ENCODE measurements at places on chromosomes 3 and 15.

DNA sequence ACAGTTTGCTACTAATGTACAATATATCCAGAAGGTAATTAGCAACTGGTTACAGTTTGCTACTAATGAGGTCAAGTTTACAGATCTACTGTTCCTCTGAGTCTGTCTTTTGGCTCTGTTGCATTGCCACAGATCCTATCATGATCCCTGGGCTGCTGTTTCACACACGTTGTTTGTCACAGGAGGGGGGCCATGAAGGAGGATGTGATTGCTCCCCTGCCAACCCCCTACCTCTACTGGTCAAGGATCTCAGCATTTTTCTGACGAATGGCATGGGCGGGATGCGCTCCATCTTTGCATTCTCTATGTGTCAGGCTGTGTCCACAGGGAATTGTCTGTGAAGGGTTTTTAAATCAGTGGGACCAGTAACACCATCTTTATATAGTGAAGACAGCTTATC is 91.9 kb downstream of the CHL1 start:
- H3K36me3 ChIP-seq, result no peaks in the 10 kb centered on the region
- no peak overlapping the region for H3K4me3 ChIP-seq
- no peak for DNase-seq
- H3K27me3 ChIP-seq, result no peaks in the 10 kb centered on the region
- no peak overlapping the region for H3K27ac ChIP-seq

DNA sequence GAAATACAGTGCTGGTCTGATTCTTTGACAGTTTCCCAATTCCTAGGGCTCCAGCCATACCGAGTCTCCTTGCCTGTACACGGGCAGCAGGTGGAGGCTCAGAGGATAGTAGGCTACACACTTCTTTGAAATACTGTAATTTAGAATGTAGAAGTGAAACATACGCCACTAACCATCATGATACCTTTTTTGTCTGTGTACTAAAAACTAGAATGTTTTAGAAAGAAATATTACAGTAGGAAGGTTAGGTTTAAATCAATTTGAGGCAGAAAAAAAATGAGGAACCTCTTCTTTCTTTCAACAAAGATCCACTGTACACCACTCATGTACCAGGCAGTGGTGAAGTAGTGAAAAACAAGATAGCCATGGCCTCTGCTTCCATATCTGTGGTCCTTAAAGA is 354.7 kb downstream of the MCTP2 start:
- H3K4me3 ChIP-seq, result no peak overlapping the region
- H3K4me1 ChIP-seq, result no peaks in the 10 kb centered on the region
- no peak overlapping the region for H3K27ac ChIP-seq
- no peaks in the 10 kb centered on the region for H3K36me3 ChIP-seq

GRCh38 chr3:134004841-134005240 is 24.9 kb downstream of the SLCO2A1 start:
- H3K4me1 ChIP-seq, result peaks cover 10% of the 10 kb centered on the region
- H3K27me3 ChIP-seq, result no peaks in the 10 kb centered on the region
- DNase-seq, result no peak

- no peak overlapping the region for H3K4me3 ChIP-seq
- peaks cover 20% of the 10 kb centered on the region for H3K4me1 ChIP-seq
- no peaks in the 10 kb centered on the region for H3K36me3 ChIP-seq
Observed at GRCh38 chr15:51100785-51101489, 6.2 kb upstream of the TNFAIP8L3 start.

- H3K4me1 ChIP-seq, result no peaks in the 10 kb centered on the region
- H3K27me3 ChIP-seq, result no peaks in the 10 kb centered on the region
- peaks cover 20% of the 10 kb centered on the region for H3K36me3 ChIP-seq
- H3K27ac ChIP-seq, result no peak overlapping the region
- no peak for DNase-seq
Observed at GRCh38 chr3:45460361-45460760, 72.0 kb downstream of the LARS2 start.

- peaks cover 80% of the 10 kb centered on the region for H3K27me3 ChIP-seq
- no peak for DNase-seq
- peaks cover 8% of the 10 kb centered on the region for H3K36me3 ChIP-seq
Observed at GRCh38 chr15:45114751-45115085, 592 bp downstream of the DUOXA2 start.

GRCh38 chr15:40137303-40138200 is 23.3 kb upstream of the BUB1B start:
- H3K27ac ChIP-seq, result no peak overlapping the region
- no peaks in the 10 kb centered on the region for H3K27me3 ChIP-seq
- no peaks in the 10 kb centered on the region for H3K36me3 ChIP-seq
- no peaks in the 10 kb centered on the region for H3K4me1 ChIP-seq

DNA sequence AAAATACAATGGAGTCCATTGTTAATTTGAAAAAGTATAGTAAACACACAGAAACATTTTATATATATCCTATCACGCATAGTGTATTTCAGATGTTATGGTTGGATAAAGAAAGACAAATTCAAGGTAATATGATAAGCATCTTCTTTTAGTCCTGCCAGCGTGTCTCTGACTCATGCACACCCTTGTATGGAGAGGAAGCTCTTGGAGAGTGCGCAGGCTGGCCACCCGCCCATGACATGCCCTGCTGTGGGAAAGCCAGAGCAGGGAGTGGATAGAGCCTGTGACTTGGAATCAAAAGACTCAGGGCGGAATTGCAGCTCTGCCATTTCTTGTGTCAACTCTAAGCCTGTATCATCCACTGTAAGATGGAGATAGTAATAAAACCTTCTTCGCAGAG is 23.0 kb upstream of the COPG1 start:
- peak; percentile 79 for DNase-seq
- H3K36me3 ChIP-seq, result no peaks in the 10 kb centered on the region
- H3K27me3 ChIP-seq, result no peaks in the 10 kb centered on the region
- peak overlapping the region; percentile 82 for H3K27ac ChIP-seq

- no peak for DNase-seq
- H3K36me3 ChIP-seq, result no peaks in the 10 kb centered on the region
- no peak overlapping the region for H3K4me3 ChIP-seq
- H3K27ac ChIP-seq, result no peak overlapping the region
- no peaks in the 10 kb centered on the region for H3K4me1 ChIP-seq
Observed at GRCh38 chr3:3448468-3448867, 269.0 kb upstream of the CRBN start.

DNA sequence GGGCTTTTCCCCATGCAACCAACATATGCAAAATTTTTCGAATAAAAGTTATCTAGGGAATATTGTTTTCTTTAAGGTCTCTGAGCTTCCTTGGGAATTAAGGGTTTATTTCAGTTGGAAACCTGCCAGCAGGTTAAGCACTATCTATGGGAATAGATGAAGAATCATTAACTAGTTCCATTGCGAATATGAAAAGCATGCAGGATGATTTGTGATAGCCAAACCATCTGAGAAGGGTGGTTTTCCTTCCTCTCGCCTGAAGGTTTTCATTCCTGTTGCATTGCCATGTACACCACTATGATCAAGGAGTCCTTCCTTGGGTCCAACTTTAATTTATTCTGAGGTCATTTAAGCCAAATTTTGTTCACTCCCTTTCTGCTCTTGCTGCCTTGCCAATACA is 184.9 kb downstream of the NR2F2 start:
- no peaks in the 10 kb centered on the region for H3K4me1 ChIP-seq
- no peak overlapping the region for H3K27ac ChIP-seq
- no peaks in the 10 kb centered on the region for H3K27me3 ChIP-seq
- H3K36me3 ChIP-seq, result no peaks in the 10 kb centered on the region
- no peak overlapping the region for H3K4me3 ChIP-seq

DNA sequence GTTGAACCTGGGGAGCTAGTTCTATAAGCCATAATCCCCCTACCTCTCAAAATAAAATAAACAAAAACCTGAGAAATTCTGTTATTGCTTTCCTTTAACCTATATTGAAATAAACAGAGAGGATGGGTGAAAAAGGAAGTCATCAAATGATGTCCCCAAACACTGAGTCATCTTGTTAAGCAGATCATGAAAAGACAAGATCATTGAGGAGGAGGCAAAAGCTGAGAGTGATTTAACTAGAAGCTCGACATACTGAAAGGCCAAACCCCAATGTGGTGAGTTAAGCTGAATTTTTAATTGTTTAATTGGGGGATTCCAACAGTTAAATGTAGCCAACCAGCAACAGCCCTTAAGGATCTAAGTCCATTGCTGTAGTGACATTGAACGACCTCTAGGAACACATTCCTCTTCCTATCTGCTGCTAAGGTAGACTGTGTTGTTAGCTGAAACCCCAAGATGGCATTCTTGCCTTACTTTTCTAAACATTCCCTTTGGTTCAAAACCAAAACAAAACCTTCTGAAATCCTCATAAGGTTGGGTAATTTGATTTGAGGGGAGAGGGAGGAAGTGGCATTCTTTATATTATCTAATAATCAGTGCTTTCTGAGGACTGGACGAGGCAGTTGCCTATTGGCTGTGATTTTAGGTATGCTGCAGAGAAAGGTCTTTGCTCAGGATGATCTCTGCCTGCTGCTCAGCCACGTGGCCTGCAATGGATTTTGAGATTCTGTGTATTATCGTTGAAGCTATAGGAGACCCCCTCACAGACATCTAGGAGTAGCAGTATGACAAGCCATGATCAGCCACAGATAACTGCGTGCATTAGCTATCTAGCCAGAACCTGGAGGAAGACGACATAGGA is 62.7 kb upstream of the BNIP2 start:
- no peak overlapping the region for H3K4me3 ChIP-seq
- peaks cover 3% of the 10 kb centered on the region for H3K27me3 ChIP-seq
- no peak overlapping the region for H3K27ac ChIP-seq
- no peaks in the 10 kb centered on the region for H3K36me3 ChIP-seq

GRCh38 chr3:182618981-182619591 is 174.2 kb upstream of the ATP11B start:
- DNase-seq, result no peak
- no peak overlapping the region for H3K27ac ChIP-seq
- H3K4me1 ChIP-seq, result no peaks in the 10 kb centered on the region
- H3K4me3 ChIP-seq, result no peak overlapping the region
- no peaks in the 10 kb centered on the region for H3K36me3 ChIP-seq
- no peaks in the 10 kb centered on the region for H3K27me3 ChIP-seq

GRCh38 chr3:94616833-94617232 is 554.0 kb downstream of the NSUN3 start:
- H3K4me1 ChIP-seq, result no peaks in the 10 kb centered on the region
- H3K36me3 ChIP-seq, result no peaks in the 10 kb centered on the region
- H3K27ac ChIP-seq, result no peak overlapping the region
- no peak overlapping the region for H3K4me3 ChIP-seq

- no peaks in the 10 kb centered on the region for H3K4me1 ChIP-seq
- no peak overlapping the region for H3K27ac ChIP-seq
- no peaks in the 10 kb centered on the region for H3K36me3 ChIP-seq
- no peaks in the 10 kb centered on the region for H3K27me3 ChIP-seq
- no peak overlapping the region for H3K4me3 ChIP-seq
Observed at GRCh38 chr3:17125738-17126442, 241.1 kb downstream of the PLCL2 start.

GRCh38 chr15:86164232-86164898 is 84.7 kb downstream of the AGBL1 start:
- H3K27ac ChIP-seq, result no peak overlapping the region
- H3K4me3 ChIP-seq, result no peak overlapping the region
- no peak for DNase-seq
- no peaks in the 10 kb centered on the region for H3K4me1 ChIP-seq

DNA sequence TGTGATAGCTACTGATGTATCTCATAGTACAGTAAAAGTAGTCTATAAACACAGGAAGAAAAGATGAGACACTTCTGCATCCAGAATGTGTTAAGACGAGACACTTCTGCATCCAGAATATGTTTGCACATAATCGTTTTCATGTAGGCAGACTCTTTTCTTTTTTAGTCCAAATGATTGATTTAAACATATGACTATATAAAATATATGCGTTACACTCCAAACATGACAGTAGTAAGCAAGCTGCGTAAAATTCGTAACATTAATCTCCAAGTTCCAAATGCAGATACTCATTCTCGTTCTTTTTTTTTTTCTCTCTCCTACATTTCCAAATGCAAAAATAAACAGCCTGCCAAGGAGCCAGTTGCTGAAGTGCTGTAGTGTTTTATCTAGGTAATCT is 82.6 kb downstream of the FNDC3B start:
- H3K4me3 ChIP-seq, result no peak overlapping the region
- peaks cover 35% of the 10 kb centered on the region for H3K4me1 ChIP-seq
- no peaks in the 10 kb centered on the region for H3K27me3 ChIP-seq
- no peak overlapping the region for H3K27ac ChIP-seq
- peaks cover 1% of the 10 kb centered on the region for H3K36me3 ChIP-seq
- DNase-seq, result no peak

DNA sequence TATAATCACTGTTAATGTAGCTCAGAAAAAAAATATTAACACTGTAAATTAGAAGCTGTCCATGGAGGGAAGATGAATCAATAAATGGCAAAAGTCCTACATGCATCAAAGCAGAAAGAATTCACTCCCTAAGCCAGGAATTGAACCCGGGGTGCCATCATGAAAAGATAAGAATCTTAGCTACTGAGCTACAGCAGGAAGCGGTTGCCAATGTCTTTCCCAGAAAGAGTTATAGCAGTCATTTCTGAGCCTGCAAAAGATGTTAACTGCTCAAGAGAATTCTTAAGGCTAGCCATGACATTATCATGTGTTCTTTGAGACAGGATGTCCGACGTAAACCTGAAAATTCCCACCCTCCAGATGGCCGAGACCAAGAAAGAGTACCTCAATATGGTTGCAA is 47.4 kb upstream of the MKRN3 start:
- DNase-seq, result no peak
- no peak overlapping the region for H3K27ac ChIP-seq
- no peak overlapping the region for H3K4me3 ChIP-seq
- no peaks in the 10 kb centered on the region for H3K27me3 ChIP-seq
- H3K4me1 ChIP-seq, result no peaks in the 10 kb centered on the region

- DNase-seq, result no peak
- H3K4me3 ChIP-seq, result no peak overlapping the region
- no peaks in the 10 kb centered on the region for H3K36me3 ChIP-seq
- no peak overlapping the region for H3K27ac ChIP-seq
- no peaks in the 10 kb centered on the region for H3K4me1 ChIP-seq
Observed at GRCh38 chr15:27899583-27900285, 199.4 kb downstream of the OCA2 start.
